ENCODE measurements at places on chromosomes 11 and 22.

DNA sequence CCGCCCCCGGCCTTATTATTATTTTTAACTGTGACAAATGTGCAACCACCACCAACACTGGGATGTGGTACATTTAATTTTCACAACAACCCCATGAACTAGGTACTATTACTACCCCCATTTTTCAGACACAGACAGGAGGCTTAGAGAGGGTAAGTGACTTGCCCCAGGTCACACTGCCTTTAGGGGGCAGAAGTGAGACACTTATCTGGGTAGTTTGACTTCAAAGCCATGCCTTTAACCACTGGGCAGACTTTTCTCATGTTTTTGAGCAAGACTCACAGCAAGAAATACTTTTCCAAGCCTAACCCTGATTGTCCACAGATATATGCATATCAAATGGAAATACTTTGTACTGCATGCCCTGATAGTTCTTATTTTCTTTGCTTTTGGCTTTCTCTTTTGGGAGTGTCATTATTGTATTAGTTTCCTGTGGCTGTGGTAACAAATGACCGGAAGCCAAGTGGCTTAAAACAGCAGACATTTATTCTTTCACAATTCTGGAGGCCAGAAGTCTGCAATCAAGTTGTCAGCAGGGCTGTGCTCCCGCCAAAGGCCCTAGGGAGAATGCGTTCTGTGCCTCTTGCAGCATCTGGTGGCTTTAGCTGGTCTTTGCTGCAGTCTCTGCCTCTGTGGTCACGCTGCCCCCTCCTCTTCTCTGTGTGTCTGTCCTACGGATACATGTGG lies 110.8 kb downstream of the GRIK4 start:
- no peak for DNase-seq

- no peak for DNase-seq
Observed at GRCh38 chr11:72594493-72595291, 79.5 kb downstream of the PDE2A start.

- DNase-seq = no peak
Observed at GRCh38 chr11:98411777-98412176, 609.0 kb upstream of the CNTN5 start.

DNA sequence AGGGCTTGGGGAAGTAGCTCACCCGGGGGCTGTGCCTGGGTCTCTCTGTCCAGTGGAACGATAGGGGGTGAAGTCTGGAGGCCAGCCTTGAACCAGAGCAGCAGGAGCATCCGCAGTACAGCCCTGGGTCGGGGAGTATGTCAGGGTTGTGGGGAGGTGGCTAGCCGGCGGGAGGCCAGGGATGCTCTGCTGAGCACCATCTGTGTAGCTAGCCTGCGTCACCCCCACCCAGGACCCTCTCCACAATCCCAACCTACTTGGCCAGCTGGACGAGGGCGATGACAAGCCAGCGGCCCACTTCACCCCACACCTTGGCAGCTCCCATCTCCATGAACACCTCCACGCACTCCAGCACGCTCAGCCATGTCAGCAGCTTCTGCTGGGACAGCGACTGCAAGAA lies 2.2 kb downstream of the PEX16 start:
- DNase-seq = no peak

DNA sequence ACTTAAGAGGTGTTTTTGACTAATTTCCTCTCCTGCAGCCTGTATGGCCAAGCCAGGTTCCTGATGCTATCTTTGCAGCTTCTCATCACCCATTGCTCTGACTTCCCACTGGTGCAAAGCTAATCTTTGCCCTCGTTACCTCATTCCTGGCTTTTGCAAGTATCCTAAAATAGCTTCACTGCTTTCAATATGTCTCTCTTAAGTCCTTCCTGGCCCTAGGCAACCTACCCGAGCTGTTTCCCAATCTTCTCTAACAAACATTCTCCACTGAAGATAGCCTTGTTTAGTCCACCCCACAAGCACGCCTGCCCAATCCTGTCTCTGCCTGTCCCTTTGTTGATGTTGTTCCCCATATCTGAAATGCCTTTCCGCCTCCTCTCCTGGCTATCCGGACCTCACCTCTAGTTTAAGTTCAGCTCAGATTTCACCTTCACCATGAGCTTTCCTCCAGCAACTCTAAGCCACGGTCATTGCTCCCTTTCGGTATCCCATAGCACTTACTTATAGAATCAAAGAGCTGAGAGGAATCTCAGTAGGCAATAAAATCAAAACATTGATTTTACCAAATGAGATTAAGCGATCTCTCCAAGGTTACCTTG lies 30.1 kb upstream of the CECR2 start:
- no peak for DNase-seq

DNA sequence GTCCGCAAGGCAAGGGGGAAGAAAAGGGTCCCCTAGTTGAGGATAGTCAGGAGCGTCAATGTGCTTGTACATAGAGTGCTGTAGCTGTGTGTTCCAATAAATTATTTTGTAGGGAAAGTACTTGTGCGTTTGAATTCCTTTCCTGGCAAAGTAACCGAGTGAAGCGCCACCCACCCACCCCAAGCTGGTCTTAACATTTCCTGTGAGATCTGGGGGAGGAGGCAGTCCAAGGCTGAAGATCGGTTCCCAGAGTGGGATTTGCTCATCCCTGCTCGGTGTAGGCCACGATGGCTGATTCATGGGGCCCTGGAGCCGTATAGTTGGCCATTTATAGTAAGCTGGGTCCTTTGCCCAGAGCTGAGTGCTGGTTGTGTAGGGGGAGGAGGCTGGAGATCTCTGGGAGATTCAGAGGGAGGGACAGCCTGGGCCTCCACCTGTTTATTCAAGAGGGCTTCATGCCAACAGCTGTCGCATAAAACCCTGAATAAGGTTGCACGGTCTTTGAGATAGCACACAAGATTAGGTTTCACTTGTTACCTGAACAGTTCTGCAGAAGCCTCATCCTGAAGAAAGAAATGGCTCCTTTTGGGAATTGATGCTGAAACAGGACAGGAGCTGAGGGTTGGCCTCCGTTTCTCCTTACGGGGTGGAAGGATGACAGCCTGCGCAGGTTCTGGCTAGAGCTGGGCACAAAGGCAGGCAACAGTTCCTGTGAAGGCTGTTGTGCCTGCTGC lies 2.4 kb downstream of the ATF4 start:
- no peak for DNase-seq

- DNase-seq = no peak
Observed at GRCh38 chr11:96466607-96467006, 76.8 kb downstream of the JRKL start.

DNA sequence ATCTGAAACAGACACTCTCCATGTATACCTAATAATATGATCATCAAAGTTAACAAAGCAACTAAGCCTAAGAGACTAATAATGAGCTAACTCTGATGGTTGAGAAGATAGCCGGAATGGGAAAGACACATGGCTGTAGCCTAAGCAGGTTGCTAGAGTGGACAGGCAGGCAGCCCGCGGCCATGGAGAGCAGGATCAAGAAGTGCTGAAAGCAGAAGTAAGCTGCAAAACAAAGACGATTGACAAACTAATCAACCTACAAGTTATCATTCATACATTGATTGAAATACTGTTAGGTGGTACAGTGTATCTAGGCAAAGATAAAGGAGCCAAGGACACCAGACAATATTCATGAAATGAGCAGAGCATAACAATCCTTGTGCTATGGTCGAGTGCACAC lies 29.3 kb downstream of the SLN start:
- no peak for DNase-seq

DNA sequence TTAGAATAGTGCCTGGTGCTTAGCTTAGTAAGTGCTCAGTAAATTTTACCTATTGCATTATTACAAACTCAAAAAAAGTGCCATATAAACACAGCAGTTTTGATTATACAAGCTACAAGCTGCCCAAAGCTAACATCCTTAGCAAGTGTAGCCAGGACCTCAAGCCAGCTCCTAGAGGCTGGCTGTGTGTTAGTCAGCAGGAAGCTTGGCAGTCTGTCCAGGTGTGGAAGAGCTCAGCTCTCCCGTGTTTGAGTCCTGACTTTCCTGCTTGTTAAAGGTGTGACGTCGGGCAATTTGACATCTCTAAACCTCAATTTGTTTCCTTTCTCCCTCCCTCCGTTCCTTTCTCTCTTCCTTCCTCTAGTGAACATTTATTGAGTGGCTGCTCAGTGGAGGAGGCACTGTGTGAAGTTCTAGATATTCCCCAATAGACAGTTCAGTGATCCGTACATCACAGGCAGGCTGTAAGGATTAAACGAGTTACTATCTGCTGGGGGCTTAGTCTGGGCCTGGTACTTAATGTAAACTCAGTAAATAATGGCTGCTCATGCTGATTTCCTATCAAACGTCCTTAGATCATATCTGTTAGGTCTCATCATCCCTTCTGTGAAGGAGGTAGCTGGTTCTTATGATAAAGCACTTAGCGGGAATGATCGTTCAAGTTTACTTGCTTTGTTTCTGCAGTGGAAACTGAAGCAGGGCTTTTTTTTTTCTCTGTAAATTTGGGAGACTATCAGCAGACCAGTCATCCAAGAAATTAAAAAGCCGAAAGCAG lies 68.7 kb downstream of the PRR5L start:
- no peak for DNase-seq

GRCh38 chr22:38049812-38050619 lies 7.2 kb upstream of the PICK1 start:
- DNase-seq = no peak

DNA sequence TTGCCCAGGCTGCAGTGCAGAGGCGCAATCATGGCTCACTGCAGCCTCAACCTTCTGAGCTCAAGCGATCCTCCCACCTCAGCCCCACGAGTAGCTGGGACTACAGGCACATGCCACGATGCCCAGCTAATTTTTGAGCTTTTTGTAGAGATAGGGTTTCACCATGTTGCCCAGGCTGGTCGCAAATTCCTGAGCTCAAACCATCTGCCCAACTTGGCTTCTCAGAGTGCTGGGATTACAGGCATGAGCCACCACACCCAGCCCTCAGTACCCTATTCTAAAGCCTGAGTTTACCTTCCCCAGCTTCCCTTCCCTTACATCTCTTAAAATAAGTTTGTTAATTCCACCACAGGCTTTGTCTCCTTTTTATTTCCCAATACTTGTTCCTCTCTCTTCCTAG lies 59.1 kb downstream of the AMBRA1 start:
- no peak for DNase-seq

DNA sequence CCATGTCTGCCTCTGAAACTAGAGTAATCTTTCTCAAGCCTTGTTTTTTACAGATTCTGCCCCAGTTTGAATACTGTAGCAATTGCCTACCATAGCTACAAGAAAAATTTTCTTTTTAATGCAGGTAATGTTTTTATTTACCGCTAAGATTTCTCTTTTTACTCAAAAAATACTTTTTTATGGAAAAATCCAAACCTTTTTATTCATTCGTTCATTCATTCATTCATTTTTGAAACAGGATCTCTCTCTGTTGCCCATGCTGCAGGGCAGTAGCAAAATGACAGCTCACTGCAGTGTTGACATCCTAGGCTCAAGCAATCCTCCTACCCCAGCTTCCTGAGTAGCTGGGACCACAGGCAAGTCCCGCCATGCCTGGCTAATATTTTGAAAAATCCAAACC lies 2.7 kb upstream of the CPT1A start:
- DNase-seq = no peak

GRCh38 chr11:40337118-40337517 lies 1122.3 kb downstream of the LRRC4C start:
- DNase-seq = no peak

DNA sequence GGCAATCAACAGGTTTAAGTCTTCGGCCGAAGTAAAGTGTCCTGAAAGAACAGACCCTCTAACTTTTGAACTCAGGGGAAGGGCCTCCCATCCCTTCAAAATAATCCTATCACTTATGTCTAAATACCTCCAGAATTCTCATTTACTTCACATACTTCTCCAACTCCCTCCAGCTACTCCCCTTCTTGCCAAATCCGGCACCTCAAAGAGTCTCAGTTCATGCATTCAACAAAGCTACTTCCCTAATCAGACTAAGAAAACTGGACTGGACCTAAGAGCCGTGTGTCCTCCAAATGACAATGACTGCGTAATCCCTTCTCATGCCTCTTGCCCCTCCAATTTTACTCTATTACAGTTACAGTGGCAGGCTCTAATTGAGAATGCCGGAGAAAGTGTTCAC lies 1.3 kb downstream of the DDB1 start:
- DNase-seq = no peak

GRCh38 chr22:50112151-50113118 lies 22.6 kb downstream of the MOV10L1 start:
- DNase-seq = no peak

DNA sequence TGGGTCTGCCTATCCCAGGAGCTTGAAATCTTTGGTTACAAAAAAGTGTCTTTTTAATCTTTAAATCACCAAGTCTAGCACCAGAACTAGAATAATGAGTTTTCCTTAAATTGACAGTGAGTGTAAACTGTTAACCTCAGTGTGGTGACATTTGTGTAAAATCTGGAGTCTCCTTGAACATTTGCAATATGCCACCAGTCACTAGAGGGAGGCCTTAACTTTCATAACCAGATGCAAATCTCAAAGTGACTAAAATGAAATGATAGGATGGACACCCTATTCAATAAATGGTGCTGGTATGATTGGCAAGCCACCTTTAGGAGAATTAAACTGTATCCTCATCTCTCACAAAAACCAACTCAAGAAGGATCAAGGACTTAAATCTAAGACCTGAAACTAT lies 8.3 kb upstream of the SCGB1D2 start:
- DNase-seq = no peak

- no peak for DNase-seq
Observed at GRCh38 chr11:45152740-45153595, 6.5 kb downstream of the PRDM11 start.

GRCh38 chr11:112885744-112886433 lies 75.3 kb upstream of the NCAM1 start:
- no peak for DNase-seq

- no peak for DNase-seq
Observed at GRCh38 chr22:25716637-25717036, 25.4 kb upstream of the MYO18B start.

DNA sequence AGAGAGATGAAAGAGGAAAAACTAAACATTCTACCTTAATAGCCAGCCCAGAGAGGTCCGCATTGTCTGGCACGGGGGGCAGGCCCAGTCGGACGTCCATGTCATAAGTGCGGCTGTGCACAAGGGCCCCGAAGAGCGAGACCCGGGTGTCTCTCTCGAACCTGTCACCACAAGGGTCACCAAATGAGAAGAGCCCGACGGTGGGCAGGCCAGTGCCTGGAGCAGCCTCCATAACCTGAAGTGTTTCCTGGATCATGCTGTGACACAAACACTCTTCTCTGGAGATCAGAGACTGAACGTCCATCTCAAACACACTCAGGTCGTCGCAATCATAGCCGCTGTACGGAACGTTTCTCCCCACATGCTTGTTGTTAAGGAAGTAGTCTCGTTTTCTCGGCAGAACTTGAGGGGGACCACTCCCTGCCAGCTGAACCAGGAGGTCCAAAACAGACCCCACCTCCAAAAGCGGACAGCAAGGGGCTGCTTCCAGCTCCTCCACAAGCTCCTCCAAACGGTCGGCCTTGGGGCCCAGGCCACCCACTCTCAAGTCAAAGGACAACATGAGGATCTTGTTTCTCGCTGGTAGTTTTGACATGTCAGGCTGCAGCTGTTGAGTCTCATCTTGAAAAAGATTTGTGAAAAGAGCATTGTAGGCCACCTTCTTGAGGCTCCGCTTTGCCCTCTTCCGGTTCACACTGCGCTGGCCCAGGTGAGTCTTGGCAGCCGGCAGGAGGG lies 971 bp downstream of the TUBGCP6 start:
- DNase-seq = no peak
